ENCODE measurements at places on chromosomes 1 and 21.

DNA sequence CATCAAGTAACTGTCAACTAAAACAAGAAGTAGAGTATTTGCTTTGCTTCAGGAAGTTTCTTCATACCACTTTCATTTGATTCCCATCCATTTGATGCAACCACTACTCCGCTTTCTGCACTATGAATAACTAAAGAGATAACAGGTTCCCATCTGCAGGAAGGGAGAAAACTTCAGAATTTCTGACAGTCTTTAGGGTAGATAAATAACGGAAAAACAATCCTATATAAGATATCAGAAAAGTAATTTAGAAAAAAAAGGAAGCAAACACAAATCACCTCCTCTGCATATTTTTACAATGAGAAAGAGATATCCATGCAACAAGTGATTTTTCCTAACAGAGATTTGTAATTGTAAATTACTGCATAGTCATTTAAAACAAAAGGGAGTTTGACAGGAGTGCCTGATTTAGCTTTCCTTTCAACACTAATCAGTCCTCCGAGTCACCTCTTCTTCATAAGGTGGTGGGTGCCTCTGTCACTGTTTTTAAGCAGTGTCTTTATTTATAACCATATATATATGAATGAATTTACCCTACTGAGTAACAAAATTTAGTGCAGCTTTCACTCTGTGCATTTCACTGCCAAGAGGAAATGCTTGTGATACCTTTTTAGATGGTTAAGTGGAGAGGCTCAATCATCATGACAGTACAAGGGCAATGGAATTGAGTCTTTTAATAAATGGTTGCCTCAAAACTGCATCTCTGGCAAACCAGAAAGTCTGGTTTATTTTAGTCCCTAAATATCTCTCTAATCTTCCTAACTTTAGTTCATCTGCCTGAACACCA is 1920.4 kb downstream of the MRPL39 start:
- DNase-seq = no peak

DNA sequence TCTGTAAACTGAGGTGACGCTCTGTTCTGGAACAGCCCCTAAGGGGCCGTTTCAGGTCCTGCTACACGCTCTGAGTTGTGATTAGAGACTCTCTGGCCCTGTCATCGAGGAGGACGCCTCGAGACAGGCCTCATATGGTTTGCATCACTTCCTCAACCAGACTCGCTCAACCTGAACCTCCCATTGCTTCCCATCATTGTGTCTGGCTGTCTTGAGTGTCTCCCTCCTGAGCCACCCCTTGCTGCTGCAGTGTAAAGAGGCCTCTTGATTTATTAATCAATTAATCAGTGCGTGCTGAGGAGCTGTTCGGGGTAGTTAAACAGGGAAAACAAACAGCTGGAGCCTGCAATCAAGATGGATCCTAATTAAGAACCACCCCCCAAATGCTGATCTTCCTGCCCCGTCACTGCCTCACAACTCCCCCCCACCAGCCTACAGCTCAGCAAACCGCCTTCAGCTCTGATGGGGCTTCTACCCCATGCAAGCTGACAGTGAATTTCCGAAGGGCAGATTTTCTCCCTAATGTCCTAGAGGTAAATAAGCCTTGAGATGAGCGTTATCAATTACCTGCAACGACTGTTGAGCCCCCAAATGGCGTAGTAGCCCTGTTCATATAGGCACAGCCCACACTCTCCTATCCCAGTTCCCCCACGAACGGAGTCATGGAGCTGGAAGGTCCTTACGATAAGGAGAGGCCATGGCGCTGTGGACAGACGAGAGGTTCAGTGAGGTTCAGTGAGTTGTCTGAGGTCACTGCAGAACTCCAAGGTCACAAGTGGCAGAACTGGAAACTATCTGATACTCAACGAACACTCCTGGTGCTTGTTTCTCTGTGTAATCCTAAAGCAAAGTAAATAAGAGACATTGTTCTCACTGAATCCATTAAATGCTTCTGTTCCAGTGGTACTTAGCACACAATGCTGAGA is 210.6 kb downstream of the KIF26B start:
- DNase-seq = no peak

DNA sequence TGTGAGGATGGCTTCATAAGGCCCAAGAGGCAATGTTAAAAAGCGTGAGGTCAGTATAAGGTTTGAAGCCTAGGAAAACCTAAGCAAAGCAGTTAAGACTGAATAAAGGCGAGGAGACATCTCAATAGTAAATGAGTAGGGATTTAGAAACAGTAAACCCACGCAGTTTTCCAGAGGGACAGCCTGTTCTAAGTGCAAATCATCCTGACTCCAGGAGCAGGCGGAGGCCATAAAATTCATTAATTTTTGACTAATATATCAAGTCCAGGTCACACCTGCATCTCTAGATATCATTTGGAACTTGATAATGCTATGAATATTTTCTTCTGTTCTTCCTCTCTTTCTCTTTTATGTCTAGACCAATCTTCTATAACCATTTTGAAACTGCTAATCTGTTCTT is 597.0 kb upstream of the RGS18 start:
- no peak for DNase-seq

DNA sequence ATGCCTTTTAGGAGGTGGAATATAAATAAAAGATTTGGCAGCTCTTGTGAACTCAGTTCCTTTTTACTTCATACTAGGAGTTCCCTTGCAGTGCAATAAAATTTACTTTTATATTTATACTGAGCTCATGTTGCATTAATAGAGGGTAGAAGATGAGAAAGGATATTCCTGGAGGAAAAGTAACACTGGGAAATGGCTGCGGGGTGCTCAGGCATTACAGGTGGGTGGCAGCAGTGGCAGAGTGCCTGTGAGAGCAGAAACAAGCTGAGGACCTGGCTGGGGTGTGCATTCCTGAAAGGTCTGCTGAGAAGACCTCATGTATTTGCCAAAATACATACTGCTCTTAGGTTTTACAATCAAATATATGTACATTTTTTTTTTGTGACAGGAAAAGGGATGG is 126.9 kb downstream of the COQ8A start:
- DNase-seq = no peak

- no peak for DNase-seq
Measured at GRCh38 chr1:106995970-106996369, 60.5 kb upstream of the PRMT6 start.

DNA sequence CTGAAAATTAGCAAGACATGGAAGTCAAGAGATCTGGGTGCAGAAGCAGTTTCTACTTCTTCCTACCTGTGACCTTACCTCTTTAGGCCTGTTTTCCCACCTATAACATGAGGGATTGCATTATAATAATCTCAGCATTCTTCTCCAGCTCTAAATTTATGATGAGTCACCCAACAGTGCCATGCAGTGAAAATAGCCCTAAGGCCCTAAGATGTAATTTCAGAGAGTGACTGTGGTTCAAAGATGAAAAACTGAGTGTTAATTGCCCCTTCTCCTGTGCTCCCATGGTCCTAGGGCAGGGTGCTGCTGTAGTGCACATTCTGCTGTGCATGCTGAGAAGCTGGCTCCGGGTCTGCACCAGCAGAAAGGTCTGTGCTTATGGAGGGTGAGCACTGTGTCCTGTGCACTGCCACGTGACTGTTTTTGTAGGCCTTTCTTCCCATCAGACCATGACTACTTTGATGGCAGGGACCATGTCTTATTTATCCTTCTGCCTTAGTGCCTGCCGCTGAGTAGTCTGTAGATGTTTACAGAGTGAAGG is 29.7 kb downstream of the JUN start:
- no peak for DNase-seq

DNA sequence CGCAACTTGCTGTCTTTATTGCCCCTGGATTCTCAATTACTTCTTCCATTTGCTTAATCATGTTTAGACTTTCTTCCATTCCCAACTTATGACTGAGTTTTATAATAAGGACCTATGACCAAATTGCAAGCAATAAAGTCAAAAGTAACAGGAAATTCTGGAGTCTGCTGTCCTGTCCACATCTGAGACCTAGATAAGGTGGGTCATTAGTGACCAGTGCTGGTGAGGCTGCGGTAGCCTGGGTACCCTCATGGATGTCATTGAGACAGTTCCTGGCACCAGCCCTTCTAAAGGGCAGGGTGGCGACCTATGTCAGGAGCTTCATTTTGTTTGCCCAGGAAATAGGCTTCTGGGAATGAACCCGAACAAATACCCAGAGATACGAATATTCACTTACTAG is 30.6 kb upstream of the SSBP3 start:
- no peak for DNase-seq

GRCh38 chr1:171740987-171741871 is 636 bp downstream of the VAMP4 start:
- DNase-seq = no peak

DNA sequence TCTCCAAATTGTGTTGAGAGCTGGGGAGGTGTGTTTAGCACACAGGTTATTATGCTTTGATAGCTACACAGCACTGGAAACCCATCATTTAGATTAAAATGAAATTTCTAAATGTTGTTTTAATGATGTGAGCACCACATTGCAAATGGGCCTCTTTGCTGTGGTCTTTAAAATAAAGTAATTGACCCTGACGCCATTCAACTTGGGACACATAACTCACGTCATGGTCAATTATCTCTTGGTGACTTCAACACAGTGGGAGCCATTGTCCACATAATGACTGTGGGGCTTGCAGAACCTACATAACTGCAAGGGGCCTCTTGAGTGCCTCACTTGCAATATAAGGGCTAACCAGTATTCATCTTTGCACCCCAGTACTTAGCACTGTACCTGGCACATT is 280.4 kb downstream of the HLX start:
- DNase-seq = no peak

GRCh38 chr21:15751546-15751945 is 21.8 kb downstream of the USP25 start:
- DNase-seq = no peak

- no peak for DNase-seq
Measured at GRCh38 chr1:179541774-179542173, 34.0 kb downstream of the NPHS2 start.

DNA sequence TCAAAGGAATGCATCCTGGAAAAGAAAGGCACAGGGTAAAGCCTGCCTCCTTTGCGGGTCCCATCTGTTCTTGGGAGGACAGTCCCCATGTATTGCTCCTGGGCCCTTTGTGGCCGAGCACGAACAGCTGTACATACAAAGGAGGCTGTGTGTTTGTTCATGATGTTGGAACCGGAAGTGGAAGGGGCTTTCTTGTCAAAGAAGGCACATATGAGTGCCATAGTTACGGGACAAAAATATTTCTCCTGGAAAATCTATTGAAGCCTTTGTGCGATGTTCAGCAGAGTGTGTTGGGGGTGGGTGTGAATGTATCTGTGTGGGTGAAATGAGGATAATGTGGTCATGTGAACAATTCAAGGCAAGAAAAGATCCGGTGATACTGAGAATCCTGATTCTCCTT is 297.6 kb downstream of the DISC1 start:
- DNase-seq = no peak

DNA sequence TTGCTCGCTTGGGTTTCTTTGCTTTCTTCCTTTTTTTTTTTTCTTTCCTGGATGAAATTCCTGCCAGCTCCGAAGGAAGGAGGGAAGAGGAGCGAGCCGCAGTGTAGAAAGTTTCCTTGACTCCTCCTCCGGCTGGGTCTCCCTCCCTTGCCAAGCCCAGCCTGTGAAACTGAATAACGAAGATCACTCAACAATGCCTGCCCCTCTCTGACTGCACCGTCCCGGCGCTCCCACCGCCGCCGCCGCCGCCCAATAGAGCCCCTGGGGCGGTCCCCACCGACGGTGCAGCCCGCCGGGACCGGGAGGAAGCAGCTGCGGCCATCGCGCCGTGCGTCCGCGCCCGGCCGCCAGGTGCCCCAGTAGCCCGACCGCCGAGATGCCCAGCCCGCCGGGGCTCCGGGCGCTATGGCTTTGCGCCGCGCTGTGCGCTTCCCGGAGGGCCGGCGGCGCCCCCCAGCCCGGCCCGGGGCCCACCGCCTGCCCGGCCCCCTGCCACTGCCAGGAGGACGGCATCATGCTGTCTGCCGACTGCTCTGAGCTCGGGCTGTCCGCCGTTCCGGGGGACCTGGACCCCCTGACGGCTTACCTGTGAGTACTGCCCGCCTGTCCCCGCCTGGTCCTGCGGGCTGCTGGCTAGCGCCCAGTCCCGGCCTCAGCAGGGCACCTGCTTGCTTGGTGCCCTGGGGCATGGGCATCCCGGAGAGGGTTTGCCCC is at the start of gene LGR6:
TSS of gene LGR6 (plus strand) at position 186 of the 714 bp plus-strand sequence. CDS start at position 377, 191 bp downstream.
- no peak for DNase-seq

DNA sequence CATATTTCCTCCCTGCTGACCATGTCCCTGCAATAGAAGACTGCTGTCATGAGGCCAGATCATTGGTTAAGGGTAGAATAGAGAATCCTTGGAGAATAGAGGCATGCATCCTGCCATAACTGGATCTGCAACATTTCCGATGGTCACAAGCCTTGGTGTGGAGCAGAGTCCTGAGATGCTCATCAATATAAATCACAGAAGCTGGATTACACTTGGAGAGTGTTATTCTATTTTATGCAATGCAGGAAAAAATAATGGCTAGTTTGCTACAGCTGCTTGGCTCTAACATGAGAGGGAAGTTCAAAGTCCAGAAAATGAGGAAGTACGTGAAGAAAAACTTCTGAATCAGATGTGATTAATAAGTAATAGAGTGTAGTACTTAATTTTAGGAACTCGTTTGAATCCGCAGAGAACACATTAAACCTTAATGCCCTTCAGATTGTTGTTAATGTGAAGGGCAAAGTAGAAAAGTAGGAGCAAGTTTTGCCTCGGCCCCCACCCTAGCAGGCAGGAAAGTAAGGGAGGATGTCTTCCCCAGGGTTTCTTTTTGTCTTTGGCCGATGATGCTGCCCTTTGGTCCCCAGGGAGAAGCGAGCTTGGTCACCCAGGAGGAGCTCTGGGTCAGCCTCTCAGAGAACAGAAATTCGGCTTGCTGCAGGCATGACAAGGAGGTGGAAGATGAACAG is 59.5 kb downstream of the KCNK1 start:
- no peak for DNase-seq

GRCh38 chr21:45415943-45416611 is 11.1 kb downstream of the COL18A1 start:
- DNase-seq = no peak

GRCh38 chr1:93749894-93750301 is 68.3 kb upstream of the BCAR3 start:
- no peak for DNase-seq

DNA sequence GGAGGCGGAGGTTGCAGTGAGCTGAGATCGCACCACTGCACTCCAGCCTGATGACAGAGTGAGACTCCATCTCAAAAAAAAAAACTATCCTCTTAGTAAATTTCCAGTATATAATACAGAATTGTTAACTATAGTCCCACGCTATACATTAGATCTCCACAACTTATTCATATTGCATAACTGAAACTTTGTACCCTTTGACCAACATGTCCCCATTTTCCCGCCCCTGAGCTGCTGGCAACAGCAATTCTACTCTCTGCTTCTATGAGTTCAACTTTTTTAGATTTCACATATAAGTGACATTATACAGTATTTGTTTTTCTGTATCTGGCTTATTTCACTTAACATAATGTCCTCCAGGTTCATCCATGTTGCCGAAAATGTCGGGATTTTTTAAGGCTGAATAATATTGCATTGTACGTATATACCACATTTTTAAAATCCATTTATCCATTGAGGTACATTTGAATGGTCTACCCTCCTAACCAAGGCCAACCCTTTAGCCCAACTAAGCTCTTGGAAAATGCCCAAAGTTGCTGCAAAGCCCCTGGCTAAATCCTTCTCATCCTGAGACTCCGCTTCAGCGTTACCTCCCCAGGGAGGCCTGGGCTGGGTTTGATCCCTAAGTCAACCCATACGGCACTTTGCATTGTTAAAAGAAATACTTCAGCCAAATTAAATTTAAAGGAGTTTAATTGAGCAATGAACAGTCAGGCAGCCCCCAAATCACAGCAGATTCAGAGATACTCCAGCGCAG is 34.2 kb downstream of the NEK2 start:
- no peak for DNase-seq

Measured in activated naive CD4-positive, alpha-beta T cell (primary cell).